GM12864 (cell line): ENCODE measurements at places on chromosomes 3 and 15.

DNA sequence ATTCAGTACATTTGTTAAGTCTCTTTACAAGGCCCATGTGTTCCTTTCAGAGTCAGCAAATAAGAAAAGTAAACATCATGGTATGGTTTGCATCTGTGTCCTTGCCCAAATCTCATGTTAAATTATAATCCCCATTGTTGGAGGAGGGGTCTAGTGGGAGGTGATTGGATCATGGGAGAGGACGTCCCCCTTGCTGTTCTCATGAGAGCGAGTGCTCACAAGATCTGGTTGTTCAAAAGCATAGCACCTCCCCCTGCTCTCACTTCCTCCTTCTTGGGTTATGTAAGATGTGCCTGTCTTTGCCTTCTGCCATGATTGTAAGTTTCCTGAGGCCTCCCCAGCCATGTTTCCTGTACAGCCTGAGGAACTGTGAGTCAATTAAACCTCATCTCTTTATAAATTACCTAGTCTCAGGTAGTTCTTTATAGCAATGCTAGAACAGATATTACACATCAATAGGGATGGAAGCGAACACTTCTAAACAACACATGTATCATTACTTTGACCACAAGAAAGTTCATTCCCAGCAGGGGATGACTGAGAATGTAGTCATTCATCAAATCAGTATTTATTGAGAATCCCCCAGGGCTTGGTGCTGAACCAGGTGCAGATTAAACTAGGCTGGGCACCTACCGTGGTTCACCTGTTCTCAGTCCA lies 4.1 kb downstream of the EFCAB12 start:
- peak; percentile 91 for DNase-seq

GRCh38 chr15:65184305-65184867 lies 756 bp downstream of the CLPX start:
- no peak for DNase-seq

GRCh38 chr3:135869439-135870105 lies 96.0 kb upstream of the PPP2R3A start:
- DNase-seq = no peak

DNA sequence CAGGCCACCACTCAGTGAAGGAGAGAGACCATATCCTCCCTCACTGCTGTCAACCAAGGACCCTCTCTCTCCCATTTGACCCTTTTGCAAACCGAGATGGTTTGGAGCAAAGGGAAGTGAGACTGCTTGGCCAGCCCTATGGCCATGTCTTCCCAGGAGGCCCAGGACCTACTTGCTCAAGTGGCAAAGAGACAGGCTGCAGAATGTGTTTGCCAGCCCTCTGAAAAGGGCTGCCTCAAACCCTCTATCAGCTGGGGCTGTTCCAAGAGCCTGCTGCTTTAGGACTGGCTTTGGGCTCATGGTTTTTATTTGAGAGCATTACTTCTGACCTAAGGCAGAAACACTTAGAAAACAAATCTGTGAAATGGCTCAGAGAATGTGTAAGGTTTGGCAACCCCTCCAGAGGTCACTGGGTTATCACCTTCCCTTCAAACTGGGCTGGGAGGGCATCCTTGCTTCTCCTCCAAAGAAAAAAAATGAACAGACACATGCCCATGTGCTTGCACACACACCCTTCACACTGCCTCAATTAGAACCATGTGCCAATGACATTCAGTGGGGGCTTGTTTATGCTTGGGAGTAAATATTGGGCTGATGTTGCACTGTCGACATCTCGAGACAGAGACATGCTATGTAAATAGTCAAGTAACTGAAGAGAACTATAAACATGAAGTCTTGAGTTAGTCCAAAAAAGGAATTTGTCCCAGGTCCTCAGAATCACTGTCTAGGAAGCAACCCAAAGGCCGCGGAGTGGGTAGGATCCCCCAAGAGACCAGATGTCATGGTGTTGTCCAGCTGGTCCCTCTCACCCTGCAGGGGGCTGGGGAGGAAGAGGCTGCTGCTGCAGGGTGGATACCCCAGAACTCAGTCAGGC lies 49.8 kb upstream of the CTDSPL start:
- no peak for DNase-seq

GRCh38 chr3:154310840-154311239 lies 13.4 kb downstream of the DHX36 start:
- DNase-seq = no peak

GRCh38 chr3:55442861-55443260 lies 44.2 kb downstream of the WNT5A start:
- DNase-seq = no peak

- no peak for DNase-seq
Measured at GRCh38 chr15:51641490-51642130, 19.0 kb upstream of the DMXL2 start.

GRCh38 chr3:1072041-1072440 lies 20.8 kb upstream of the CNTN6 start:
- DNase-seq = no peak

DNA sequence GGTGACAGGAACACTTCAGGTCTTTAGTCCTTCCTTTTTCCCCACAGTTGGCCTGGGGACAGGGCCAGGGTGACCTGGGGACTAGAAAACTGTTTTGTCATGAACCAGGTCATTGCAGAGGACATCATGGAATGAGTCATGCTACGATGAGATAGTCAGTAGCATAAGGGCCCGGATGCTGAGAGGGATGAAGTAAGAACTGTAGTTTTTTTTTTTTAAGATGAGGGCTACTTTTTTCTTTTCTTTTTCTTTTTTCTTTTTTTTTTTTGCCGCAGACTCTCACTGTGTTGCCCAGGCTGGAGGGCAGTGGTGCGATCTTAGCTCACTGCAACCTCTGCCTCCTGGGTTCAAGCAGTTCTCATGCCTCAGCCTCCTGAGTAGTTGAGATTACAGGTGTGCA lies 8.0 kb downstream of the MAP2K5 start:
- DNase-seq = no peak

- DNase-seq = no peak
Measured at GRCh38 chr3:48565591-48566400, 2.2 kb upstream of the UCN2 start.

GRCh38 chr3:16704941-16705340 lies 99.7 kb upstream of the DAZL start:
- DNase-seq = no peak

GRCh38 chr3:127167315-127168043 lies 25.5 kb upstream of the PRR23E start:
- no peak for DNase-seq

GRCh38 chr15:33826201-33826600 lies 142.1 kb upstream of the CHRM5 start:
- DNase-seq = no peak

- DNase-seq = no peak
Measured at GRCh38 chr15:42796955-42797782, 60.2 kb upstream of the CDAN1 start.

GRCh38 chr3:197752107-197752506 lies 2.4 kb downstream of the FYTTD1 start:
- no peak for DNase-seq

DNA sequence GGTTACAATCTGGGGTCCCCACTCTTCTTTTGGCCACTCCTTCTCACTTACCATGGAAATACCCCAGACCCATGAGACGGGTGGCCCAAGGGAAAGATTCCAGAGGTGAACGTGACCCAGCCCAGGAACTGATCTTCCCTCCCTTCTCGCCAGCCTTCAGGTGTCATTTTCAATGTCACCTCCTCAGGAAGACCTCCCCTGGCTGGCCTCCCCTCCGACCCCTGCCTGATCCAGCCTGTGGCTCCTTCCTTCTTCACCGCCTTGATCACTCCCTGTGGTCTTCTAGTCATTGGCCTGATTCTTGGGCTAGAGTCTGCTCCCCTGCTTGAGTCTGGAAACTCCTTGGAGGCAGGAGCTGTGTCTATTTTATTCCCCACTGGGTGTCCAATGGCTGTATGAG lies 146.1 kb downstream of the SMAD6 start:
- no peak for DNase-seq

DNA sequence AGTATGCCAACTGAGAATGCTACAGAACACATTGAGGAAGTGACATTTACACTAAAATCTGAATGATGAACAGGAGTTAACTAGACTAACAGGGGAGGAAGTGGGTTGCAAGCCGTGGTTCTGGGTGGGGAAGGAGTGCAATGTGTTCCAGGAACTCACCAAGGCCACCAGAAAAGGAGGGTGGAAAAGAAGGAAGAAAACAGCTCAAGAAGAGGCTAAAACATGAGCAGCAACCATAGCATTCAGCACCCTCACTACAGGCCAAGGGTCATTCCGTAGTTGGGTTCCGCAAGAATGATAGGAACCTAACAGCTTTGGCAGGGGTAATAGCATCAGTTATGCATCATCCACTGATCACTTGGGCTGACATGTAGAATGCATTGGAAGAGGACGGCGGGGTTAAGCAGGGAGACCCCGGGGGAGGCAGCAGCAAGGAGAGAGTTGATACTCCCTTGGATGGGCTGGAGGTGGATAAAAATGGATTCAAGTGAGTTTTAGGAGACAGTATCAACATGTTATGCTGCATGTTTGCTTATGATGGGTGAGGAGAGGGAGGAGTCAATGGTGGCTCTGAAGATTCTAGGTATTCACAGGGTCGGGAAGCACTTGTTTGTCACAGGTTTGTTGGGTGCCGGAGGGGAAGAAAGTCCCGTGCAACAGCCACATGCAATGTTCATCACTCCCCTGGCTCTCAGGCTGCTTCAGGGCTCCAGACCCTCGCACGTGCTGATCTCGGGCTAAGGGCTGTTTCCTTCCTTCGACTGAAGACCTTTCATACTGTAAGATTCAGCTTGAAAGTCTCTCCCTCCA lies 53.2 kb downstream of the LIPC start:
- DNase-seq = no peak

DNA sequence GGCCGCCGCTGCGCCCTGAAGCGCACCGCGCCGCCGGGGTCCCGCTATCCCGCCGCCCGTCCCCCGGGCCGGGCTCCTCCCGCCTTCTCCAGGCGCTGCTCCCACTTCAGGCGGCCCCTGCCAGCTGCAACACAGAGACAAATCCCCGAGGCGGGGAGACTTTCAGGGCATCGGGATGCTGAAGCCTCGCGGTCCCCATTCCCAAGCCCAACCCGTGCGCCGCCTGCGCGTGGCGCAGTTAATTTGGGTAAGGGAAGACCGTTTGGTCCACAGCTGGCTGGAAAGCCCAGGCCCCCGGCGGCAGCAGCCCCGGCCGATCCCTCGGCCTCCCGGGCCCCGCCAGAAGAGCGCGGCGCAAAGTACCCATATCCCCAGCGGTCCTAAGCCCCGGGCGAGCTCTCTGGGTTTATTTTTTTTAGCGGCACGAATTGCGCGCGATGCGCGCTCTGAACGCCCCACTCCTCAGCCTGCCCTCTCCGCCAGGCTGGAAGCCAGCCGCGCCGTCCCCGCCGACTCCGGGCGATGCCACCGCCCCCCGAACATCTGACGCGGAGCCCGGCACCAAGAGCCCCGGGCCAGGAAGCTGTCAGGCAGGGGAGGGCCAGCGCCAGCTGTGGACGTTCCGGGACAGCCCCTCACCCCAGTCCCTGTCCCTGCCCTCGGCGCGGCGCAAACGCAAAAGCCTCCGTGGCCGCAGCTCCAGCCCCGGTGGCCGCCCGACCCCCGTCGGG lies 517 bp downstream of the FBN1 start:
- DNase-seq = no peak

- no peak for DNase-seq
Measured at GRCh38 chr15:96554541-96554940, 224.0 kb downstream of the NR2F2 start.

GRCh38 chr3:174101244-174101643 lies 703.7 kb downstream of the NLGN1 start:
- no peak for DNase-seq

DNA sequence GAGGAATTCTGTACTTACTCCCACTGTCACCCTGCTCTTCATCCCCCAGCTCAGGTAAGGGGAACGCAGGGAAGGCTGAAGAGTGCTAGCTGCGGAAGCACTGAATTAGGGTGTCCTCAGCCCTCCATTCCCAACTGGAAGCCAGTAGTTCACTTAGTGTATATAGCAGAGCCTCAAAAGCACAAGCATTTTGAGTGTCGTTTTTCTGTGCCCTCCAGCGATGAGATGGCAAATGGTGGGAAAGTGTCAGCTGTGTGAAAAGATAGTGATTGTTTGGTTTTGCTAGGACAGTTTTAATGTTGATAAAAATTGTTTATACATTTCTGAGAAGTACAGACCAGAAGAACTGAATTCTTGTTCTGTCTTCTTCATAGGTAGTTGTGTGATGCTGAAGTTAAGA lies 10.8 kb downstream of the MRPS22 start:
- no peak for DNase-seq

- peak; percentile 87 for DNase-seq
Measured at GRCh38 chr15:63504247-63504978, at the start of gene USP3. USP3 (plus strand) TSS chr15:63504593; CDS start chr15:63504740, 147 bp downstream.

DNA sequence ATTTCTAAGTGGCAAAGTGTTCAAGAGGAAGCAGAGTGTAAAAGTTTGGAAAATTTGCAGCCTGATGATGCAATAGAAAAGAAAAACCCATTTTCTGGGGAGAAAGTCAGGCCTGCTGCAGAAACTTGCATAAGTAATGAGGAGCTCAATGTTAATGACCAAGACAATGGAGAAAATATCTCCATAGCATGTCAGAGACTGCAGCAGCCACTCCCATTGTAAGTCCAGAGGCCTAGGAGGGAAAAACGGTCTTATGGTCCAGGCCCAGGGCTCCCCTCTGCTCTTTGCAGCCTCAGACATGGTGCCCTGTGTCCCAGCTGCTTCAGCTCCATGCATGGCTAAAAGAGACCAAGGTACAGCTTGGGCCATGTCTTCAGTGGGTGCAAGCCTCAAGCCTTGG lies 96.6 kb upstream of the GMNC start:
- DNase-seq = no peak
